ENCODE measurements at places on chromosomes 2 and 18.

GRCh38 chr2:67845621-67846369 lies 217.0 kb downstream of the C1D start:
- DNase-seq: no peak

- no peak for DNase-seq
Observed at GRCh38 chr2:10985260-10985659, 73.5 kb downstream of the KCNF1 start.

DNA sequence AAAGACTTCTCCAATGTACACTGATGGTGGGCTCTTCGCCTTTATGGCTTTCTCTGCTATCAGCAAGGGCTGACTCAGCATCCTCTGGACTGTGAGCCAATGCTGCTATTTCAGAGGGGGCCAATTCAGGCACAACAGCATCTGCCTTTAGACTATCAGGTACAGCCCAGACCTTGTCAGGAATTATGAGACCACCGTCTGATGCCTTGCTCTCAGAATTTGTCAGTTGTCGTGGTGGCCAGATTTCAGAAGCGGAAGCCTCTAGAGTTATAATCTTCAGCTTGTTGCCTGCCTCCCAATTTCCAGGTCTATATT lies 92.7 kb downstream of the ALPK2 start:
- no peak for DNase-seq

DNA sequence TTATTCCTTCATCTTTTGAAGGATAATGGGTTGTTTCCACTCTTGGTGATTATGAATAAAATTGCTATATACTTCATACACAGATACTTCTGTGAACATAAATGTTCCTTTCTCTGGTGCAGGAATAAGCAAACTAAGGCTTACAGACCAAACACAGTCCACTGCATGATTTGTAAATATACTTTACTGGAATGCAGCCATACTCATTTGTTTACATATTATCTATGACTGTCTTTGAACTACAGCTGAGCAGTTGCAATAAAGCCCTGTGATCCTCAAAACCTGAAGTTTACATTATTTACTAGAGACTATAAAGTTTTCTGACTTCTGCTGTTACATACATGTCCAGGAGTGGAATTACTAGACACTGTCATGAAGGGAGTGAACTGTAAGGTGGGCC lies 381.0 kb upstream of the CNTNAP5 start:
- DNase-seq: no peak

- DNase-seq: no peak
Observed at GRCh38 chr2:223868005-223868404, 30.6 kb upstream of the AP1S3 start.

GRCh38 chr2:206776432-206776831 lies 11.0 kb downstream of the FASTKD2 start:
- DNase-seq: no peak

DNA sequence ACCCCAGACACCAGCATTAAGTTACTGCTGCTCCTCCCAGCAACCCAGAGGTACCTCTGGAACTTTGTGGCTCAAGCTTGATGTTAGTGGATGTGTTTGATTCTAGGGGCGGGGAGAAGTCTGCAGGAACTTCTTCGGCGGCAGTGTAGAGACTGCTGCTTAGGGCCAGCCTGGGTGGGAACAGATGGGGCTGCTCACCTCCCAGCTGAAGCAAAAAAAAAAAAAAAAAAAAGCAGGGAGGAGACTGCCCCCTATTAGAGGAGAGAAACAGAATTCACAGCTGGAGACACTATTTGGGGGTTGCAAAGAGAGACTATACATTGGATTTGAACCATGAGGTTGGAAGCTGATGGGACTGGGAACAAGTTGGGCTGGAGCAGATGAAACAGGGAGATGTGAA lies 28.6 kb upstream of the FAM136A start:
- no peak for DNase-seq

DNA sequence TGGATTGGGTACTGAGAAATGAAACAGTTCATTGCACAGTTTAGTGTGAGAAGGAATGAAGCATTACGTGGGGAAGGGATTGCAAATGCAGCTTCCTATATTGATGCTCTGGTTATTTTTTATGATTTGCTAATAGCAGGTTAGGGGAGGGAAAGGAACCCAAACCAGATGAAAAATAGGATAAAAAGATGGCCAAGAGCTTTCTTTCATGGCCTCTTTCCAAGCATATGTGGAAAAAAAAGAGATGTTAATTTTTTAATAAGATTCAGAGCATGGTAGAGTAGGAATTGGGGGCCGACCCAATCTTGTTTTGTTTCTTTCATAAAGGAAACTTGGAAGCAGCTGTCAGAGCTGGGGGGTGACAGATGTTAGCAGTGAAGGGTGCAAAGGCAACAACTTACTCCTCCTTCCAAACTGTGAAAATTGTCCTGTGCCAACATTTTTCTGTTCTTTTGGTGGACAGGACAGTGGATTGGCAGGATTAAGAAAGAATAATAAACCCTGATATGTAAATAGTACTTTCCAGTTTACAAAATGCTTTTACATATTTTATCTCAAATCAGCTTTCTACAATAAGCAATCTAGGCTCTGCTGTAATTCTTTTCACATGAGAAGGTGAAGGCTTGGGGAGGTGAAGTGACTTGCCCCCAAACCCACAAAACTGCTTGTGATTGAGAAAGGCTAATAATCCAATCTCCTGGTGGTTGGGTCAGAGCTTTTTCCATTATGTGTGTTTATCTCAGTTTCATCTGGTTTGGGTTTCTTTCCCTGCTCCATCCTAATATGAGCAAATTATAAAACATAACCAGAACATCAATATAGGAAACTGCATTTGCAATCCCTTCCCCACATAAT lies 270.1 kb downstream of the ETAA1 start:
- DNase-seq: no peak

DNA sequence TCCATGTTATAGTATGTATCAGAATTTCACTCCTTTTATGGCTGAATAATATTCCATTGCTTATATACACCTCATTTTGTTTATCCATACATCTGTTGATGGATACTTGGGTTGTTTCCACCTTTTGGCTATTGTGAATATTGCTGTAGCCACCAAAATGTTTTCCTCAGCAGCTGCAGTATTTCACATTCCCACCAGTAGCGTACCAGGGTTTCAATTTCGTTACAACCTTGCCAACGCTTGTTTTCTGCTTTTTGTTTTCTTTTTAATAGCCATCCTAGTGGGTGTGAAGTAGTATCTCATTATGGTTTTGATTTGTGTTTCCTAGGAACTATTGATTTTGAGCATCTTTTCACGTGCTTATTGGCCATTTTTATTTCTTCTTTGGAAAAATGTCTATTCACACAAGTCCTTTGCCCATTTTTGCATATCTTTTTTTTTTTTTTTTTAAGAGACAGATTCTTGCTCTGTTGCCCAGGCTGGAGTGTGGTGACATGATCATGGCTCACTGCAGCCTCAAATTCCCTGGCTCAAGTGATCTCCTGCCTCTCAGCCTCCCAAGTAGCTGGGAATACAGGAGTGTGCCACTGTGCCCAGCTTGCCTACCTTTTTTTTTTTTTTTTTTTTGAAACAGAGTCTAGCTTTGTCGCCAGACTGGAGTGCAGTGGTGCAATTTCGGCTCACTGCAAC lies 14.2 kb downstream of the UBXN2A start:
- no peak for DNase-seq

DNA sequence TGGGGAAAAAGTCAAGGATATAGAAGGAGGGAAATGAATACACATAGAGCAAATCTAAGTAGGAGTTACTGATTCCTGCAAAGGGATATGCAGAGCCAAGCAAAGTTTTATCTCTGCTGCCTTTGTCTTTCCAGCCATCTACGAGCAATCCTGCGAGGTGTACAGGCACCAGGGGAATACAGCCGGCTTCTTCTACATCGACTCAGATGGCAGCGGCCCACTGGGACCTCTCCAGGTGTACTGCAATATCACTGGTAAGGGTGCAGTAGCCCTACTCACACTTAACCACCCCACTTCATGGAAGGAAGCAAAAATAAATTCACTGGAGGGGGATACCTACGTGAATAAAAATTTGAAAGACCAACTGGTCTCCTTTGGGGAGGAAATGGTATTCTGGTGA lies 584.6 kb downstream of the CNTNAP5 start:
- DNase-seq: no peak

DNA sequence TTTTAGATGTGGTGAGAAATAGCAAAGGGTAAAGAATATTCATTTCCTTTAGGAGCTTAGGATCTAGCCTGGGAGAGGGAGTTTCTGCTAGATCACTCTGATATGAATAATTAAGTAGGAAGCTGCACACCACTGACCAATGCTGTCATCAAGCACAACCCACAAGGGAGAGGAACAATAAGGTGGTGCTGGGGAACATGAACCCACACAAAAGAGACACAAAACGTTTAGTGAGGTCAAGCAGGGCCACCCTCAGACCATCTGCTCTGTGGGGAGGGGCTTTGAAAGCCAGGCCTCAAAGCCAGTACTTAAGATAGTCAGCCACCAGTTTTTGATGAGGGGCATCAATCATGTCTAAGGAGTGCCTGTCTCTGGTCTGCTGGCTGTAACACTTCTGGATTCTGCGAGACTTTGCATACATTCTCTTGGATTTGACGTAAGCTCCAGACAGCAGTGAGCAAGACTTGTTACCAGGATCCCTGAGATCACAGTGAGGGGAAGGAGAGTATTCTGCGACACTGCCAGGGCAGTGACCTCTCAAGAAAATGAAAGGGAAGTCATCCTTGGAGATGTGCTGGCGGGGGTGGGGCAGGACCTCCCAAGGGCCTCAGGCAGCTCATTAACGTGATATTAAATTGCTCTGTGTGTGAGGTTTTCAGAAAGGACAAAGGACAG lies 127.0 kb downstream of the CCBE1 start:
- no peak for DNase-seq

DNA sequence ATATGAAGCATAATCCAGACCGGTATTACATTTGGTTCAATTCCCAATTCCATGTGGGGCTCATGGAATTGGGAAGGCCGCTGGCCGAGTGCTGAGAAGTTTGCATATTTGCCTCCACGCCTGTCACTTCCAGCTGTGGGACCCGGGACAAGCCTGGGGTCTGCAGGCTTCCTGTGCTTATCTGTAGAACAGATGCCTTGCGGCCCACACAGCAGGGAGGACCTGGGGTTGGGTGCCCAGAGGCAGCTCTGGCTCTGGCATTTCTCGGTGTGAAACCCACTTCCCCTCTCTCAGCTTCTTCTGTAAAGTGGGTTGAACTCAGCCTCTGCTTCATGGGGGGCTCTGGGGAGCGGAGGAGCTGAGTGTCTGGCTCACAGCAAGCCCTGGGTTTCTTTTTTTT lies 97.9 kb downstream of the SH3BP4 start:
- no peak for DNase-seq

- no peak for DNase-seq
Observed at GRCh38 chr2:144583381-144583729, 63.4 kb upstream of the ZEB2 start.
